Stimulated activated CD8-positive, alpha-beta memory T cell treated with anti-CD3 and anti-CD28 coated beads, Interleukin-4, amount 100 ng/mL, for 4 hours (primary cell): ENCODE measurements at places on chromosomes 7 and 10.
A peak's percentile ranks its signal among the peaks of the same experiment; 100 is the strongest.

DNA sequence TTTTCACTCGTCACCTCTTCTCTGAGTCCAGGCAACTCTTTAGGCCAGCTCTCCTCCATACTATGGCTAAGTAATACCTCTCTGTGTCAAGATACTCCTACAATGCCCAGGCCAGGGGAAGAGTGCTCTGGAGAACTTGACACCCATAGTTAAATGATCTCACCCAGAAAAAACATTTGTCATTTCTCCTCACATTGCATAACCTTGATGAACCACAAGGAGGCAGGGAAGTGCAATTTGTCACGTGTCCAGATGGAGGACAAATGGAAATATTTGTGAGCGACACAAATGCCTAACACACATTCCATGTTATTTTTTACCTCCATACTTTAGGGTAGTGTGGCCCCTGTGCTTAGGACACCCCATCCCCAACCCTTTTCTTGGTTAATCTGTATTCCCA, 78.3 kb downstream of the HTR7 start:
- DNase-seq: no peak

GRCh38 chr7:130912082-130912861, 178.3 kb upstream of the KLF14 start:
- no peak for DNase-seq

GRCh38 chr7:88219781-88220747, at the start of gene SRI:
SRI (minus strand) TSS chr7:88220038; CDS start chr7:88220026, 12 bp downstream.
- peak; percentile 74 for DNase-seq

- no peak for DNase-seq
Measured at GRCh38 chr10:107443326-107443725, 278.8 kb upstream of the SORCS1 start.

DNA sequence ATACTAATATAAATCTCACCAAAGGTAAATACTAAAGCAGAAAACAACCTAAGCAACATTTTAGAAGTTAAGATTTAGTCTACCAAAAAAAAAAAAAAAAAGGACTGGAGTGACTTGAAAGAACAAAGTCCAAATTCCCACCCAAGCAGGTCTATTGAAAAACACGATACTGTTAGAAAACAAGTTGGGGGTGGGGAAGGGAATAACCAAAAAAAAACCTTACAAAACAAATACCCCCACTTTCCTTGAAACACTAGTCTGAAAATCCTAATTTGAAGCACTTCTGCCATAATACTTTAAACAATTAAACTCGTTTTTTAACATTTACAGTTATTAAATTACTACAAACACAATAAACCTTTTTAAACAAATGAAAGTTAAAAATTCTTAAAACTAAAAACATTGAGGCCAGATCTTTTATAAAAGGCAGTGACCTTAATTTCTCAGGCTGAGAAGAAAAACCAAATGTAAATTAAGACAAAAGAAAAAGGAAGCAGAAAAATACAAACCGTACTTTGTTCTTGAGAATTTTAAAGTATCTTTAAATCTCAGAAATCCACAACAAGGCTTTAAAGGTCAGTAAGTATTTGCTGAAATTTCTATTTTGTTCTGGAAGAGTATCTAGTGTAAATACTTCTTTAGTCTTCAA, 135.1 kb downstream of the NRBF2 start:
- no peak for DNase-seq

DNA sequence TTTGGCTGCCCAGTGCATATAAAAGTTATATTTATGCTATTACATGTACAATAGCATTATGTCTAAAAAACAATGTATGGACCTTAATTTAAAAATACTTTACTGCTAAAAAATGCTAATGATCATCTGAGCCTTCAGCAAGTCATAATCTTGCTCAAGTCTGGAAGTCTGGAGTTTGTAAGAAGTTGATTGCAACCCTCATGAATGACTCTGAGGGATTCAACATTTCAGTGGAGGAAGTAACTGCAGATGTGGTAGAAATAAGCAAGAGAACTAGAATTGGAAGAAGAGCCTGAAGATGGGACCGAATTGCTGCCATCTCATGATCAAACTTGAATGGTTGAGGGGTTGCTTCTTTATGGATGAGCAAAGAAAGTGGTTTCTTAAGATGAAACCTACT, 13.0 kb upstream of the ADAMTS14 start:
- DNase-seq: no peak

- DNase-seq: peak; percentile 54
Measured at GRCh38 chr10:70578371-70578947, 24.1 kb downstream of the PRF1 start.

DNA sequence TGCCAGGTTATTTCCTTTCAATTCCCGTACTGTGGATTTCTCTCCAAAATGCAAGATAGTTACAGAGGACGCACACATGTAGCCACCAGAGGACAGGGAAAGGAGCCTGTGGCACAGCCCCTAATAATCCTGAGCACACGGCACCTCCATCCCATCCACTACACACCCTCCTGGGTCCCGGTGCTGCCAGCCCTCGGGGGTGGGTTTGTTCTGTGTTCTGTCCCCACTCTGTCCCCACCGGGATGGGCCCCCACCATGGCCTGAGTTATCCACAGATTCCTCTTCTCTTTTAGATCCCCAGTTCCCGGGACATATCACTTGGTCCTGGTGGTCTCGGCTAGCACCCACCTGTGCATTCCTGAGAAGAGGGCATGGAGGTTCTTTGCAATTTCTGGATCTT, 196.9 kb upstream of the PPP2R2D start:
- no peak for DNase-seq

GRCh38 chr7:47576031-47576865, 5.7 kb downstream of the TNS3 start:
- no peak for DNase-seq

DNA sequence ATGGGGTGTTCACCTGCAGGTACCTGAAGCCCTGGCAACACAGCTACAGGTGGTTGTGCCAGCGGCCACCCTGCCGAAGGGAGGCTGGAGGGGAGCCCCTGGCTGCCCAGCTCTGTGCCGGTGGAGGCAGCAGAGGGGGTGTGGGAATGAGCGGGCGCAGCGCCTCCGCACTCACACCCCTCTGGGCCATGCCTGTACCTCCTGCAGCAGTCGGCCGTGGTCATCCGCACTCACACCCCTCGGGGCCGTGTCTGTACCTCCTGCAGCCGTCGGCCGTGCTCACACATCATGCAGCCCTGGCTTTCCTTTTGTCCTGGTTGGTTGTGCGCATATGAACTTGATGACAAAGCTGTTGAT, 1.7 kb downstream of the ZNF511 start:
- no peak for DNase-seq

- DNase-seq: no peak
Measured at GRCh38 chr10:98509745-98510144, 63.0 kb upstream of the HPS1 start.

- DNase-seq: no peak
Measured at GRCh38 chr10:17353568-17354300, 100.7 kb downstream of the ST8SIA6 start.

DNA sequence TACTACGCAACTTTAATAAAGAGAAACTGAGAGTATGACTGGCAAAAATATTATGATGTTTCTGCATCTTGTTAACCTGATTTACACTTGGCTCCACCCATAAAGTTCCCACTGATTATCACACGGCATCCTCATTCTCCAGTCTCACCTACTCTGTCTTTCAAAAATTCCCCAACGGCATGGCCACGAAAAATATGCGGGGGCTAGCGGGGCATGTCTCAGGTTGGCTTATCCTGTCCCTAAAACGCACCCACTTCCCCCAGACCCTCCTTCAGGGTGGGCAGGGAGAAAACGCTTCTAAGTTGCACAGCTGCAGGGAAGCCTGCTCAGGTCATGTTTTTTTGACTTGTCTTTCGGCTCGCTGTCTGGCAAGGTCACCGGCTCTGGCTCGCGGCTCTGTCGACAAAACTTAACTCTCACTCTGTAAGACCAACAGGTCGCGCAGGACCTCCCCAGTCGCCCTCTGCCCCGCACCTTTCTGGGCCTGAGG, 3.8 kb downstream of the CDK6 start:
- DNase-seq: no peak

- no peak for DNase-seq
Measured at GRCh38 chr10:13791483-13791882, 204.7 kb downstream of the PRPF18 start.

GRCh38 chr10:3312403-3312940, 139.9 kb upstream of the PITRM1 start:
- DNase-seq: no peak

DNA sequence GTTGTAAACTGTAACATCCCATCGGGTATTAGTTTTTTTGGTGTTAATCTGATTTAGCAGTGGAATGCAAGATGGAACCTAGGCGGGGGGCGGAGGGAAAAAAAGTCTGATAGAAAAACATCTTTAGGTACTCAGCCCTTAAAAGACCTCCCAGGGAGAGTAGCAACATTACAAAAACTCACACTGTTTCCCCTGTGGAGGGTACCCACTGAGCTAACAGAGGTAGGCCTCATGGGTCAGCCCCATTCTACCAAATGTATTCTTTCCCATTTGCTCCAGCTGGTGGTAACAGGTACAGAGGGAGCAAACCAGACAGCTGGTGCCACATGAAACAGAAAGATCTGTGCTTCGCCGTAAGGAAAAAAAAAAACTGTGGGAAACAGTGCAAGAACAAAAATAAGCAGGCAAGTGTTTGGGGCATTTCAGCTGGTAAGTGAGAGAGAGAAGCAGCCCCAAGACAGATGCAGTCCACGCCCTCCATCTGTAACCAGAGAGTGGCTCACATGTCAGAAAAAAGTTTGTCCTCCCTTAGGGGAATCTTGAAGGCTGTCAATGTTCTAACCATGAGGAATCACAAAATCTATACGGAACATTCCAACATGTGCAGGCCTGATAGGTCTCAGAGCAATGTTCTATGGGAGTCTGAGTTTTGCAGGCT, 65.3 kb downstream of the HOXA1 start:
- no peak for DNase-seq

- DNase-seq: no peak
Measured at GRCh38 chr10:49499305-49499851, 39.5 kb downstream of the ERCC6 start.

DNA sequence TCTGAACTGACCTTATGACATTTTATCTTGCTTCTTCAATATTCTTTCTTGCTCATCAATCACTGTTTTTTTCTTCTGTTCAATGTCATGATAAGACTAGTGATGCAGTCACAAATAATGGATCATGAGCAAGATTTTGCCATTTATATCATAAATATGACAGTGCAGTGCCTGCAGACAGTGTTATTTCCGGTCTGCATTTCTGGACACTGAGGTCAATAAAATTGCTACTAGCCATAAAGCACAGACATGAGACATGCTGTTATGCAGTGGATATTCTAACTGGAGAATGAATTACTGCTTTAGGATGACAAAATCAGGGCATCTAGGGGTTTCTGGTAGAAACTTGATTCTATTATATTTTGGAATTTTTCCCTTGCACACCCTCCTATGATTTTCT, 1509.7 kb upstream of the LRRTM3 start:
- no peak for DNase-seq

DNA sequence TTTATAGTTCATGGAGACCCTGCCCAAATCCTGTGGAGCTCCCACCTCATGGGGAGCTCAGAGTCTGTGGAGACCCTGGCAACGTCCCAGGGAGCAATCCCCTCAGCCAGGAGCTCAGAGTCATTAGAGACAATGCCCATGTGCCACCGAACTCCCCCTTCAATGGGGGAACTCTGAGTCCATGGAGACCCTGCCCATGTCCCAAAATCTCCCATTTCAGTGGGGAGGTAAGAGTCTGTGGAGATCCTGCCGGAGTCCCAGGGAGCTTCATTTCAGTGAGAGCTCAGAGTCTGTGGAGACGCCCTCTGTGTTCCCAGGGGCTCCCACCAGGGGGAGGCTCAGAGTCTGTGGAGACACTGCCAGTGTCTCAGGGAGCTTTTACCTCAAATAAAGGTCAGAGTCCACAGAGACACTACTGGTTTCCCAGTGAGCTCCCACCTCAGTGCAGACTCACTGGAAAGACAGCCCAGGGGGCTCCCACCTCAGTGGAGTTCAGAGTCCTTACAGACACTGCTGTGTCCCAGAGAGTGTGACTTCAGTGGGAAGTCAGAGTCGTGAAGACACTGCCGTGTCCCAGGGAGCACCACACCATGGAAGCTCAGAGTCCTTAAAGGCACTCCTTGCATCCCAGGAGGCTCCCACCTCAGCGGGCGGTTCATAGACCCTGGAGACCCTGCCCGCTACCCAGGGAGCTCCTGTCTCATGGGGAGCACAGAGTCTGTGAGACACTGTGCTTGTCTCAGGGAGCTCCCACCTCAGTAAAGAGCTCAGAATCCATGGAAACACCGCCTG, 5.0 kb downstream of the MYO1G start:
- DNase-seq: no peak

GRCh38 chr7:153518201-153518984, 533.8 kb upstream of the DPP6 start:
- no peak for DNase-seq

DNA sequence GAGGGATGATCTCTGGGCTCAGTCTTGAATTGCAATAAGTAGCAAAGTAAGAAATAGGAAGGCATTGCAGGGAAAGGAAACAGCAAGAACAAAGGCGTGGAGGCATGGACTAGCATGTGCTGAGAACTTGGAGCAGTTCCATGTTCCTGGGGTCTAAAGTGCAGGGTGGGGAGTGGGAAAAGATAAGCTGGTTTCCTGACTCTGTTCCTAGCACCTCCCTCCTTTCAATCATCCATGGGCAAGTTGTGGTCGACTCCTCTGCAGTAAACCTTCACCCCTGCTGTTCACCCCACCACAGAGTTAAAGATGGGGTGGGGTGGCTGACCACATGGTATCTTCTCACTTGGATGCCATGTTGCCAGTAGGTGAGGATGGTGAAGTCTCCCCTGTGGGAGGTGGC, 29.6 kb downstream of the RPS24 start:
- no peak for DNase-seq

GRCh38 chr10:94149702-94150101, 156.0 kb downstream of the PLCE1 start:
- no peak for DNase-seq

GRCh38 chr7:49718760-49719159, 54.7 kb upstream of the VWC2 start:
- DNase-seq: no peak

GRCh38 chr7:26141077-26141476, 10.9 kb upstream of the NFE2L3 start:
- DNase-seq: no peak

DNA sequence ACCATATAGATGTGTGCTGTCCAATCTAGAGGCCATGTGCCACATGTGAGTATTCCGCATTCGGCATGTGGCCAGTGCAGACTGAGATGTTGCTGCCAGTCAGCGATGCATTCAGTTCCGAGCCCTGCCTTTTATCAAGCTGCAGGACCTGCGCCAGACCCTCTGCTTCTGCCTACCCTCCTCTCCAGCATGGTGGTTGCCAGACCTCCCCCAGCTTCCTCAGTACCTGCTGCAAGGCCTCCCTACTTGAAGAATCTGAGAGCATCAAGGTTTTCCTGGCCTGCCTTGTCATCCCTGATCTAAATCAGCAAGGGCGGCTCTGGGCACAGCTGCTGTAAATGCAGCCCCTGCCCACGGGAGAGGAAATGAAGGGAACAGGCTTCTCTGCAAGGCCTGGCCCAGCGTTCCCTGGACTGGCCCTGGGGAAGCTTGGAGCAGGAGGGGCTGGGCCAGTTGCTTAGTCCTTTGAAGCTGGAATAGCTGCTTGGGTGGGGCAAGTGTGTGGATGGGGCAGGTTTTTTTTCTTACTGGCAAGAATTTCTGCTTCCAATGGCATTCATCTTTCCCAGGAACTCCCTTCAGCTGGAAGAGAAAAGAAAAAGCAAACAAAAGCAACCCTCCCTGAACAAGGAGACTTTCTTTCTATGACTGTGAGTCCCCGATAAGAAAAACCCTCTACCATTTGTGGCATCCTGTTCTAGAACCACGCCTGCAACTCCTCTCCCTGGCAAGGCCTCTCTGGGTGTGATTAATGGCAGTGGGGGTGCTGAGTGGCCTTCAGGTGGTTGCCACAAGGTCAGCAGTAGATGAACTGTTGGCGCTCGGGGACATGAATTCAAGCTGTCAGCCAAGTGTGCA, 93.0 kb downstream of the NHLRC2 start:
- no peak for DNase-seq

- DNase-seq: no peak
Measured at GRCh38 chr7:31284106-31284505, 56.4 kb downstream of the NEUROD6 start.
